ENCODE measurements at places on chromosomes 12 and 14. TPM values are rescaled to one million over a fixed set of nuclear protein-coding genes. Genes with fewer than 3 reads are reported as not detected.

GRCh38 chr12:18358077-18358476, 96.8 kb downstream of the PIK3C2G start:
- no peaks in the 10 kb centered on the region for H3K36me3 ChIP-seq
- H3K4me3 ChIP-seq, result no peak overlapping the region
- no peak for DNase-seq
- no peaks in the 10 kb centered on the region for H3K4me1 ChIP-seq
- no peak overlapping the region for H3K27ac ChIP-seq

GRCh38 chr14:95198320-95198719, 41.0 kb upstream of the DICER1 start:
- H3K27me3 ChIP-seq, result no peaks in the 10 kb centered on the region
- peaks cover 1% of the 10 kb centered on the region for H3K4me1 ChIP-seq
- no peak for DNase-seq
- H3K27ac ChIP-seq, result no peak overlapping the region
- H3K4me3 ChIP-seq, result no peak overlapping the region

GRCh38 chr12:53998110-53998899, 1.7 kb upstream of the HOXC9 start:
- DNase-seq, result no peak
- H3K27ac ChIP-seq, result no peak overlapping the region
- H3K27me3 ChIP-seq, result peaks cover 100% of the 10 kb centered on the region
- H3K4me1 ChIP-seq, result peaks cover 42% of the 10 kb centered on the region

DNA sequence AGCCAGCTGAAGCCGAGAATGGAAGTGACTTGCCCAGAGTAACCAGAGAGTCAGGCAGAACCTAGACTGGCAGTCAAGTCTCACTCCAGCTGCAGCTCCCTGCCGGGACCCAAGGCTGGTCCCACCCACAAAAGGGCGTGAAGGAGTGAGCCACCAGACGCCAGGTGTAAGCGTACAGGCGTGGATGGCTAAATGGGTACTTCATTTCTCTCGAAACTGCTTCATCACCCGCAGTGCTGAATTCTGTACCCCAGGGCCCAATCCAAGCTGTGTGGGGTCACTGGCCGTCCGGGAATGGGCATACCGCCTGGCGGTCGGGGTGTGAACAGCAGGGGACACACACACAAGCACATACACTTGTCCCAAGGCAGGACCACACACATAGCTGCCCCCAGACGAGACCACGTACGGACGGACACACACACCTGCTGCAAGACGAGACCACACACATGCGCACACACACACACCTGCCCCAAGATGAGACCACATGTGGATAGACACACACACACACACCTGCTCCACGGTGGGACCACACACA, 34.8 kb downstream of the DEGS2 start:
- no peak for DNase-seq
- H3K27me3 ChIP-seq, result no peaks in the 10 kb centered on the region
- H3K27ac ChIP-seq, result no peak overlapping the region
- H3K4me1 ChIP-seq, result peaks cover 5% of the 10 kb centered on the region
- H3K4me3 ChIP-seq, result no peak overlapping the region

DNA sequence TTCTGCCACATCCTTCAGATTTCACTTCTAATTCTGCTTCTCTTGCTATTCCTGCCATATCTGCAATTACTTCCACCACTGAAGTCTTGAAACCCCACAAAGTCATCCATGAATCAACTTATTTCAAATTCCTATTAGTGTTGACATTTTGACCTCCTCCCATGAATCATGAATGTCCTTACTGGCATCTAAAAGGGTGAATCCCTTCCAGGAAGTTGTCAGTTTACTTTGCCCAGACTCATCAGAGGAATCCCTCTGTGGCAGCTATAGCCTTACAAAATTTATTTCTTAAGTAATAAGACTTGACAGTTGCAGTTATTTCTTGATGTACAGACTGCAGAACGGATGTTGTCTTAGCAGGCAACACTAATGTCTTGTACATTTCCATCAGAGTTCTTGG, 162.9 kb downstream of the PCNX1 start:
- no peak overlapping the region for H3K27ac ChIP-seq
- peaks cover 55% of the 10 kb centered on the region for H3K36me3 ChIP-seq
- DNase-seq, result no peak
- H3K4me1 ChIP-seq, result no peaks in the 10 kb centered on the region
- no peak overlapping the region for H3K4me3 ChIP-seq

DNA sequence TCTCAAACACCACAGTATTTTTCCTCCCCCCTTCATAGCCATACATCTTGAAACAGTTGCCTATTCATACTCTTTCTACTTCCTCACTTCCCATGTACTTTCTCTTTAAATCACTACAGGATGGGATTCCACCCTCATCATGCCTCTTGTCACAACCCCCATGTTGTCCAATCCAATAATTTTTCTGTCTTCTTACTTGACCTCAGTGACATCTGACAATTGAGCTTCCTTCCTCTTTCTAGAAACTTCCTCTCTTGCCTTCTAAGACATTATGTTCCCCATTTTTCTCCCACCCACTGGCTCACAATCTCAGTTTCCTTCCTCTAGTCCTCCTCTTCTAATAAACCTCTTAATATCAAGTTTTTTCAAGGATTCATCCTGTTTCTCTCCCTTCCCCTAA, 5.3 kb downstream of the C2CD5 start:
- H3K36me3 ChIP-seq, result no peaks in the 10 kb centered on the region
- no peak overlapping the region for H3K4me3 ChIP-seq
- H3K27ac ChIP-seq, result peak overlapping the region; percentile 19
- H3K27me3 ChIP-seq, result no peaks in the 10 kb centered on the region
- peaks cover 51% of the 10 kb centered on the region for H3K4me1 ChIP-seq
- DNase-seq, result no peak

DNA sequence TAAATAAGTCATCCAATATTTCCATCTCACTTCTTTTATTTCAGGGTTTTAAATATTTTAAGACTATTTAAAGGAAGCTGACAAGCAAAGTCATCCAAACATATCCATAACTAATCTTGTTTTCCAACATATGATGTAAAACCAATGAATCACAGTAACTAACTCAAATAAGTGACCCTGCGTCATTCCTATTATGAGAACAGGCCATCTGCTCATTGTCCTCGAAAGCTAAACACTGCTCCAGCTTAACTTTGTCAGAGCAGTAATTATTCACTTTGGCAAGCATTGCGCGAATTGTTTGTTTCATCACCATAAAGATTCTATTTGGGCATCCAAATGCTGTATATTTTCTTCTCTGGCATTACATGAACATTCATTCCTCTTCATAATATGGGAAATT, 99.1 kb downstream of the CAPZA3 start:
- H3K36me3 ChIP-seq, result no peaks in the 10 kb centered on the region
- H3K27me3 ChIP-seq, result no peaks in the 10 kb centered on the region
- H3K27ac ChIP-seq, result no peak overlapping the region
- H3K4me1 ChIP-seq, result no peaks in the 10 kb centered on the region
- no peak overlapping the region for H3K4me3 ChIP-seq

- H3K4me3 ChIP-seq, result no peak overlapping the region
- DNase-seq, result no peak
- peaks cover 23% of the 10 kb centered on the region for H3K27me3 ChIP-seq
- H3K36me3 ChIP-seq, result no peaks in the 10 kb centered on the region
- H3K27ac ChIP-seq, result no peak overlapping the region
These were observed 30.4 kb upstream of the BEGAIN start for GRCh38 chr14:100617410-100618317.

- no peaks in the 10 kb centered on the region for H3K27me3 ChIP-seq
- H3K27ac ChIP-seq, result peak overlapping the region; percentile 4
- no peaks in the 10 kb centered on the region for H3K36me3 ChIP-seq
These were observed 82.4 kb downstream of the ARF6 start for GRCh38 chr14:49975276-49975675.

DNA sequence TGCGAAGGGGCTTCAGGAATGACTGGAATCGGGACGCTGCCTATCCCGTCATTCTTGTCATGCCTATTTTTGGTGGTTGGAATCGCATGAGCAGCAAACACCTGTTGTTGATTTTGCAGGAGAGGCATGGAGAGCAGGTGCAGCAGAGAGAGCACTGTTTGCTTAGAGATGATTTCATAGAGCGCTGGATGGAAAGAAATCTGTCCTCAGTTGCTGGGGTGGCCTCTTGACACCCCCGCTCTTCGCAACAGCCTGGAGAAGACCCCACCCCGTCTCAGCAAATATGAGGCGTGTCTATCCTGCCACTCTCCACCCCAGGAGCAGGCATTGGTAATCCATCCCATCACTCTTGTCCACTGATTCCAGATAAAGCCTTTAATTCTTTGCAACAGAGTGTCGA, 19.3 kb upstream of the NCOR2 start:
- H3K36me3 ChIP-seq, result no peaks in the 10 kb centered on the region
- H3K27me3 ChIP-seq, result no peaks in the 10 kb centered on the region
- H3K4me3 ChIP-seq, result no peak overlapping the region
- H3K27ac ChIP-seq, result peak overlapping the region; percentile 20
- DNase-seq, result peak; percentile 40
- peaks cover 20% of the 10 kb centered on the region for H3K4me1 ChIP-seq

- no peak overlapping the region for H3K27ac ChIP-seq
- no peak overlapping the region for H3K4me3 ChIP-seq
- no peaks in the 10 kb centered on the region for H3K27me3 ChIP-seq
- H3K36me3 ChIP-seq, result no peaks in the 10 kb centered on the region
- DNase-seq, result no peak
These were observed 34.9 kb downstream of the RERGL start for GRCh38 chr12:18054925-18055619.

- no peaks in the 10 kb centered on the region for H3K36me3 ChIP-seq
- no peak overlapping the region for H3K4me3 ChIP-seq
- peaks cover 15% of the 10 kb centered on the region for H3K4me1 ChIP-seq
- DNase-seq, result no peak
- H3K27ac ChIP-seq, result no peak overlapping the region
These were observed 86.3 kb upstream of the USP44 start for GRCh38 chr12:95637471-95638155.

DNA sequence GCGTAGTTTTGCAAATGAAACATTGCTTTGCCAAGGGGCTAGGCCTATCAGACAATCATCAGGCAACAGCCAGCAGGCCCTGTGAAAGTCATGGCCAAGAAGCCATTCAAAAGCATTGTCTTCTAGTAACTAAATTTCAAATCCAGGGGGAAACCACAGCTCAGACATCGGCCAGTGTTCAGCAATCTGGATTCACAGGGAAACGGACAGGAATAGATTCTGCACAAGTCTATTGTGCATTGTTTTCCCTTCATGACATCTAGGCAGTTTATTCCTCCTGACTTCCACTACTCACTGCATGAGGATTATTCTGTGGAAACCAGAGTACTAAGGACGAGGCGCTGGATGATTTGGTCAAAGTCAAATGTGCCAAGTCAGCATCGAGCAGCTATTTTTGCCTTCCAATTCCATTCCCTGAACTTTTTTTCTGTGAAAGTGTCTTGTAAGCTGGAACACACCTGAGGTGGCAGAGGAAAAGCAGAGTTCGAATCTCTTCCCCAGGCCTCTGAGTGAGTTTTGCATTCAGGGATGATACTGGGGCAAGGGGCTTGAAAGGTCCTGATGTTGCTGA, 75.4 kb downstream of the VCPKMT start:
- peak overlapping the region; percentile 69 for H3K27ac ChIP-seq
- H3K4me3 ChIP-seq, result no peak overlapping the region
- DNase-seq, result no peak
- peaks cover 54% of the 10 kb centered on the region for H3K4me1 ChIP-seq
- no peaks in the 10 kb centered on the region for H3K36me3 ChIP-seq

DNA sequence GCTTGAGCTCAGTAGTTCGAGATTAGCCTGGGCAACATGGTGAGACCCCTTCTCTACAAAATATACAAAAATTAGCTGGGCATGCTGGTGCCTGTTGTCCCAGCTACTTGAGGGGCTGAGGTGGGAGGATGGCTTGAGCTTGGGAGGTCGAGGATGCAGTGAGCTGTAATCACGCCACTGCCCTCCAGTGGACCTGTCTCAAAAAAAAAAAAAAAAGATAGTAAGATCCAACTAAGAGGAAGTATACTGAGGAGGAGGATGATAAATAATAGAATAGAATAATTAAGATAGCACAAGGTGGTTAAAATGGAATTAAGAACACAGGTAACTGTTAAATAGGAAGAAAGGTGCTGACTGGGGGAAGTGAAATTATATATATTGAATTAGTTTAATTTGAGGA, 37.0 kb upstream of the BAZ1A start:
- H3K4me1 ChIP-seq, result no peaks in the 10 kb centered on the region
- no peak overlapping the region for H3K4me3 ChIP-seq
- H3K27me3 ChIP-seq, result no peaks in the 10 kb centered on the region

- H3K36me3 ChIP-seq, result no peaks in the 10 kb centered on the region
- no peak overlapping the region for H3K27ac ChIP-seq
- no peaks in the 10 kb centered on the region for H3K4me1 ChIP-seq
- no peak for DNase-seq
These were observed 199.5 kb upstream of the SFSWAP start for GRCh38 chr12:131511391-131511802.

DNA sequence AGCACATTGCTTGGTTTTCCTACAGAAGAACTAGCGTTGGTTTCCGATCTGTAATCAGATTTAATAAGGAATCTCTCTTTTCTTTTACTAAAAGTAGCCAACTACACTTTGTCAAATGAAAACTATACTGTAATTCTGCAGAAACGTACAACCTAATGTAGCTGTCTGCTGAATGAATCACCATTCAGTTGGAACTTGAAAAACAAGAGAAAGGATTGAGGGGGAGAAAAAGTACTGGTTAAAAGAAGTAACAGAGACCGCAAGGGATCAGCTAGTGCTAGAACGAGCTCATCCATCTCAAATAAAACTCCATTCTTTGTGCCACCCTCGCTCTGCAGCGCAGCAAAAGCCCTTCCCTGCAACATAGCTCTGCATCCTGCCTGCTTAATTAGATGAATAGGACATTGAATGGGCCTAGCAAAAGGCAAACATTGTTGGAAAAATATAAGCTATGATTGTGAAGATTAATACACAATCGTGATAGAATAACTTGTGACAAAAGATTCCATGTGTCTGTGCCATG, 2.6 kb downstream of the GARIN2 start:
- no peaks in the 10 kb centered on the region for H3K4me1 ChIP-seq
- no peak overlapping the region for H3K4me3 ChIP-seq
- H3K27ac ChIP-seq, result no peak overlapping the region
- H3K36me3 ChIP-seq, result no peaks in the 10 kb centered on the region
- DNase-seq, result no peak

DNA sequence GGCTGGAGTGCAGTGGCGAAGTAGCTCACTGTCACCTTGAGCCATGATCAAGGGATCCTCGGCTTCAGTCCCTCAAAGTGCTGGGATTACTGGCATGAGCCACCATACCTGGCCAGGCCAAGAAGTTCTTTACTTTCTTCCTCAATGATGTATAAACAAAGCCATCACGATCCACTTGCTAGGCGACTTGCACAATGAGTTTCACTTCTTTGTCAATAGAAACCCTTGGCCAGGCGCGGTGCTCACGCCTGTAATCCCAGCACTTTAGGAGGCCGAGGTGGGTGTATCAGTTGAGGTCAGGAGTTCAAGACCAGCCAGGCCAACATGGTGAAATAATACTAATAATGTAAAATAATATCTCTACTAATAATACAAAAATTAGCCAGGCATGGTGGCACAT, 14.4 kb upstream of the SPSB2 start:
- no peaks in the 10 kb centered on the region for H3K27me3 ChIP-seq
- peak; percentile 77 for DNase-seq
- peaks cover 22% of the 10 kb centered on the region for H3K36me3 ChIP-seq
- no peak overlapping the region for H3K4me3 ChIP-seq

- DNase-seq, result no peak
- no peaks in the 10 kb centered on the region for H3K27me3 ChIP-seq
- H3K4me1 ChIP-seq, result peaks cover 13% of the 10 kb centered on the region
- no peaks in the 10 kb centered on the region for H3K36me3 ChIP-seq
These were observed 4.5 kb upstream of the GMFB start for GRCh38 chr14:54493293-54493692.

AKAP3 gene
- total RNA-seq, result 3.2 TPM

TMEM63C gene
- total RNA-seq, result 0.27 TPM

NKX2-8 gene
- 1.2 TPM for total RNA-seq

SERPINA3 gene
- 74.6 TPM for total RNA-seq

GPR132 gene
- total RNA-seq, result 7.2 TPM

PARPBP gene
- 1.7 TPM for total RNA-seq

CMA1 gene
- 2.4 TPM for total RNA-seq

KLRD1 gene
- total RNA-seq, result 13.6 TPM
